ENCODE measurements at places on chromosomes 4 and X.

- no peak for DNase-seq
These were observed 1630.0 kb downstream of the STIM2 start for GRCh38 chr4:28490669-28491068.

- DNase-seq, result no peak
These were observed 33.4 kb upstream of the RASGEF1B start for GRCh38 chr4:81505004-81505598.

- no peak for DNase-seq
These were observed 181.4 kb upstream of the RBPJ start for GRCh38 chr4:26139310-26139924.

GRCh38 chr4:109631532-109632108 lies 71.6 kb downstream of the MCUB start:
- DNase-seq, result no peak

DNA sequence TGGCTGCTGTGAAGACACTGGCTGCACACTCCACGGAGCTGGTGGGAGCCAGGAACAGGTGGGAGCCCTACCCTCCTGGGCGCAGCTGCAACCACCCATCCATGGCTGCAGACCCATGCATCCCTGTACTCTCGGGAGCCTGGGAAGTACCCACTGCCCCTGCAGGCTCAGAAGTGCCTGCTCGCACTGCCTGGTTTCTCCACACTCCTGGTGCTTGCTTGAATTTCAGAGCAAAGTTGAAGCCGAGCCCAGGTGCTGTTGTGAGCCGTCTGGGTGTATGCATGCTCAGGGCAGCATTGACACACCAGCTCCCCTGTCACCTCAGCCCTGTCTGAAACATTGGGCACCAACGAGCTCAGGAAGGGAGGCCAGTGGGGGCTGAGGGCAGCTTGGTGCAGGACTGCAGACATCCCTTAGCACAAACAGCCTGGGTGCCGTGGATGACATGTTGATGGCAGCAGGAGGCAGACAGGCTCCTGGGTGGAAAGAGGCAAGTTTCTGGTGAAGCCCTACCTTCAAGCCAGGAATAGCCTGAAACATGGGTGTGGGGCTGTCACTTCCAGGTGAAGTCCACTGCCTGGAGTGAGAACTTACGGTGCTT lies 585.9 kb downstream of the PCDH18 start:
- DNase-seq, result no peak

DNA sequence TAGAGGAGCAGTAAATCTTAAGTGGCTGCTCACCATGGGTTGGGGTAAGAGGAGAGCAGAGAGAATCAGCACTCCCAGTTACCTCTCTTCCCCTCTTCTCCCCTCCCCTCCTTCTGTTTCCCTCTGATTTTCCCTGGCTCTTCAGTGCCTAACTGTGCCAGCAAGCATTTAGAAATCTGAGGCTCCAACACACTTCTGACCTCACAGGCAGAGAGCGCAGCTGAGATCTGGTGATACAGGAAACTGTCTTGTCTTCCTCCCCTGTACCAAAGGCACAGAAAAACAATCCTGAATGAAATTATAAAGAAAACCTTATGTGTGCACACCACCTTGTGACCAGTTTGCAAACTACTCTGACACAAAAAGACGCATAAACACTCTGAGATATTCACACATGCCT lies 82.4 kb upstream of the SMIM10 start:
- DNase-seq, result no peak

DNA sequence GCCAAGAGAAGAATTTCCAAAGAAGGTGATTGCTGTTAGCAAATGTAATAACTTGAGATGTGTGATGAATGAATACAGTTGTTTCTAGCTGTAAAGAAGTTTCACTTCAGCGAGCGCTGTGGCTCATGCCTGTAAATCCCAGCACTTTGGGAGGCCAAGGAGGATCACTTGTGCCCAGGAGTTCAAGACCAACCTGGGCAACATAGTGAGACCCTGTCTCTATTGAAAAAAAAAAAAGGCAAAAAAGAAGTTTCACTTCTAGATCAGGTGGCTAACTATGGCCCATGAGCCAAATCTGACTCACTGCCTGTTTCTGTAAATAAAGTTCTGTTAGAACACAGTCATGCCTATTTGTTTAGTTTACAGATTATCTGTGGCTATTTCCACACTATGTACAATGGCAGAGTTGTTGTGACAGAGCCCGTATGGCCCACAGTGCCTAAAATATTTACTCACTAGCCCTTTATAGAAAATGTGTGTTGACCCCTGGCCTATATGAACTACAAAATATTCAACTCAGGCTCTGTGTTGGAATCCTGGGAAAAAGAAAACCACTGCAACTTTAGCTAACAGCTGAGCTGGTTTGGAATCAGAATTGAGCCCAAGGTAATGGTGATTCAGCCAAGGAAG lies 54.1 kb upstream of the PRPS1 start:
- DNase-seq, result no peak

DNA sequence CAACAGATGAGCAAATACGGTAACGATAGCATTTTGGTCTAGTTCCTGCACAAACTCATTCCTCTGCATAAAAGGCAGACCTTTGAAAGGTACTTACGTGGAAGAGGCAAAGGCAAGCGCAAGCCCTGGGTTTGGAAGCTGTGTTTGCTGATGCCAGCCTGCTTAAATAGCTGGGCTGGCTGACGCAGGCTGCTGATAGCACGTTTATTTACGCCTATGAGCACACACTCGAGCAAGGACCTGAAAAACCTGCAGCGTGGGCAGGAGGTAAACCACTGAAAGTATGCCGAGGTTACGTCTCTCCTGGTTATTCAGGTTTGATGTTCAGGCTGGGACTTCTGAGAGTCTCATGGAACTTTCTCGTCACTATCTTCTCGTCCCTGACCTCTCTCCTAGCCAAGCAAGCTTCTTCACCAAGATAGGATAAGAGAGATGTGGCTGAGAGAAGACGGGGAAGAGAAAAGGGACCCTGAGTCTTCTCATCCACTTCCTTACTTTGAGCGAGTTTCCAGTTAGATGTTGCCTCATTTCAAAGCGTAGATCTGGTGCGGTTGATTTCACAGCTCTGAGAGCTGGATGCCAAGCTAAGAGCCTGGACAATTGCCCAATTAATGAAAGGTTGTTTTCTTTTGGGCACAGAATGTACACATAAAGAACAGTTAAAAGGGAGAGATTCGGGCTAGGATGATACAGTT lies at the start of gene HOPX:
TSS of gene HOPX (minus strand) at position 139 of the 695 bp plus-strand sequence. CDS start 23,480 bp downstream, outside the sequence.
- DNase-seq, result no peak

- no peak for DNase-seq
These were observed 53.5 kb downstream of the APBB2 start for GRCh38 chr4:41160856-41161255.

DNA sequence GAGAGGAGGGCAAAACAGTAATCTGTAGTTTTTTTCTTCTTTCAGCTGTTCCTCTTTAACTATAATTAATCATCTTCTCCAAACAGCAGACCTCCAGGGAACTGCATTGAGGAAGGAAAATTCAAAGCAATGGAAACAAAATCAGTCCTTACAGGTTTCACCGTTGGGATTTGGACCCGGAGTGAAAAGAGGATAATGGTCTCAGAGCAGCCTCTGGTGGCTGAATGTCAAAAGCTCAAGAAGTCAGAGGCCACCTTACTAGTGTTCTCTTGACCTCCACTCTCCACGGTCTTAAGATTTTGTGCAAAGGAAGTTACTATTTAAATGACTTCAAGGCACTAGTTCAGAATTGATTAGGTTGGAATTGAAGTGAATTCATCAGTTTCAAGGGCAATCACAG lies 16.0 kb upstream of the MID1 start:
- no peak for DNase-seq

DNA sequence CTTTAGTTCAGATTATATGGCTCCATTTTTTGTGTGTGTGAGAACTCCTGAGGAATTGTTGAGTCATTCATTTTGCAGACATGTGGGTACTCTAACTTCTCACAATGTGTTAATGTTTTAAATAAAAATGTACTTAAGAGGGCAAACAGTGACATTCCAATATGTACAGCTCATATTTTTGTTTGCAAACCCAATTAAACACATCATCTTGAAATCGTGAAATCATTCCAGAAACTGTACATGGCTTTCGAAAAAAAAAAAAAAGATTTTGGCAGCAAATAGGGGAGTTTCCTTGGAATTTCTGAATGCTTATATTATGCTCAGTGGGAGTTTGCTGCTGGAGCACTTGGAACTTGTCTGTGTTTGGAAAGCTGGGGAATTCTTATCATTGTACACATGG lies 85.0 kb downstream of the HPGD start:
- no peak for DNase-seq

GRCh38 chr4:180281724-180282123 lies 1961.5 kb upstream of the TENM3 start:
- DNase-seq, result no peak

GRCh38 chr4:80585542-80585941 lies 250.0 kb downstream of the CFAP299 start:
- DNase-seq, result no peak

GRCh38 chr4:151882072-151882803 lies 121.4 kb upstream of the GATB start:
- no peak for DNase-seq

GRCh38 chrX:37976153-37976552 lies 30.2 kb upstream of the SYTL5 start:
- DNase-seq, result no peak

- DNase-seq, result no peak
These were observed 595.9 kb downstream of the CENPC start for GRCh38 chr4:66949419-66949818.

DNA sequence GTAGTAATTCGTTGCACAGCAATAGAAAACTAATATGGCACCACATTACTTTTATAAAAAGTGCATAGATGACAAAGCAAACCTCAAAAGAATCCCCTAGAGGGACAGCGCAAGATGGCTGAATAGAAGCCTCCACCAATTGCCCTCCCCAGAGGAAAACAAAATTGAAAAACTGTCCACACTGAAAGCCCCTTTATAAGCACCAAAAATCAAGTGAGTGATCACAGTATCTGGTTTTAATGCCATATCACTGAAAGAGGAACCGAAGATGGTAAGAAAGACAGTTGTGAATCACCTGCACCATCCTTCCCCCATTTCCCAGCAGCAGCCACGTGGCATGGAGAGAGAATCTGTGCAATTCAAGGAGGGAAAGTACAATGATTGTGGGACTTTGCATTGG lies 522.2 kb downstream of the GLUD2 start:
- no peak for DNase-seq

- no peak for DNase-seq
These were observed 66.4 kb upstream of the MAOA start for GRCh38 chrX:43589735-43590134.

DNA sequence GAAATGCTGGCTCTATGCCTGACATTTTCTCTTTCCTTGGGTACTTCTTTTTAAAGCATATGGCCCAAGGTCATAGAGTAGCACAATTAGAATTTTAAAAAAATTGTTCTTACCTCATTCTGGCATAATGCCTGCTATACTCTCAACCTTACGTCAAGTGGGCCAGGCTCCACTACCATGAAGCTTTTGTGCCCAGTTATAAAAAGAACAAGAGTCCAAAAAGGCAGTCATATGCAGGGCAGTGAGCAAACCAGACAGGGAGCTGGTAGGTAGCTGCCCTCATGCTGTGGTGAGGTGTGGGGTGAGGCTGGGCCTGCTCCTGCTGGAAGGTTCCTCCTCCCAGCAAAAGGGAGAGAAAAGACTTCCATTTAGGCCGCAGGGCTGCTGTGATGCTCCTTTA lies 64.4 kb upstream of the UCP1 start:
- DNase-seq, result no peak

DNA sequence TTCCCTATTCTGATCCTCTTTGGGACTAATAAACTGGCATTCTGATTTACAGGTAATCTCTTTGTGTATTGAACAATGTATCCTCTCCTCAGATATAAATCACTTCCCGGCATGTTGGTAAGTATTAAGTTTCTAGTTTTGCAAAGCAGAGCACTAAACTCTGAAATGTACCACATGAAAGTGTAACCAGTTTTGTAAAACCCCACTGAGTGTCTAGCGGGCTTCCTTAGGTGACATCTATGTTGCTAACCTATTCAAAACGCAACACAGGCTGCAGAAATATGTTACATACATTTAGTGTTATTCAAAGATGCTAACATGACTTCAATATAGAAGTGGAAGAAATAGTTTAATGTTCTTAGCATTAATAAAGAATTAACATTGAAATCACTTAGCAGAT lies 25.2 kb downstream of the DNAJB14 start:
- no peak for DNase-seq

- DNase-seq, result no peak
These were observed 25.2 kb downstream of the FOXR2 start for GRCh38 chrX:55648434-55648833.

DNA sequence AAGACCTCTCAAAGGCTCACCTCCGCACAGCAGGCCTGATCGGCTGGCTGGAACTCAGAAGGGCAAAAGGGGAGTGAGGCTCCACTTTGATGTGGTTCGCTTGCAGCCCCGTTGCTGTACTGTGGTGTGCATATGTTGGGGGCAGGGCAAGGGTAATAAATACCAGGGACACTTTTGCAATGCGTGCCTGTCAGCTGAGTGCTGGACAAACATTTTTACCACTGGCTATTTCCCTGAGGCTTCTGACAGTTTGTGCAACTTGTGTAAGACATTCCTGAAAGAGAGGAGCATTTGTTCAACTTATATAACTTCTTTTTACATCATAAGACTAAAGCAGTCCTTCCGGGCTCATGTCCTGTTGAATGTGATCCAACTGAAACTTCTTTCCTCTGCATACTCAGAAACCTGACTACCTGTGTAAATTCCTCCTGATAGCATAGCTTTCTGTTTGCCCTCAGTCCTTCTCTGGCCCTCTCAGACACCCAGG lies 82.3 kb downstream of the SPRY1 start:
- DNase-seq, result no peak

DNA sequence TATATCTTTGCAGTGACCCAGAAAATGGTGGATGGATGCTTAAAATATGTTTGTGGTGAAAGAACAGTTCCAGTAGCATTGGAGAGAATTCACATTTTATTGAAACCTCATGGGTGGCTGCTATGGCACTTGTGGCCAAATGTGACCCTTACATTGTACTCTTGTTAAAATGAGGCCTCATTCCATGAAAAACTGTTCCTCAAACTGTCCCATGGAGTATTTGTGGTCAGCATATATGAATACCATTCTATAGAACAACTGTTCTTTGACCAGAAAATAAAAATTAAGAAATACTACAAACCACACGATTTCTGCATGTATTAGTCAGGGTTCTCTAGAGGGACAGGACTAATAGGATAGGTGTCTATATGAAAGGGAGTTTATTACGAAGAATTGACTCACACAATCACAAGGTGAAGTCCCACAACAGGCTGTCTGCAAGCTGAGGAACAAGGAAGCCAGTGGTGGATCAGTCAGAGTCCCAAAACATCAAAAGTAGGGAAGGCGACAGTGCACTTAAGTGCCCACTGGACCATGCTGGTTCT lies 35.1 kb downstream of the GEMIN8 start:
- DNase-seq, result no peak

DNA sequence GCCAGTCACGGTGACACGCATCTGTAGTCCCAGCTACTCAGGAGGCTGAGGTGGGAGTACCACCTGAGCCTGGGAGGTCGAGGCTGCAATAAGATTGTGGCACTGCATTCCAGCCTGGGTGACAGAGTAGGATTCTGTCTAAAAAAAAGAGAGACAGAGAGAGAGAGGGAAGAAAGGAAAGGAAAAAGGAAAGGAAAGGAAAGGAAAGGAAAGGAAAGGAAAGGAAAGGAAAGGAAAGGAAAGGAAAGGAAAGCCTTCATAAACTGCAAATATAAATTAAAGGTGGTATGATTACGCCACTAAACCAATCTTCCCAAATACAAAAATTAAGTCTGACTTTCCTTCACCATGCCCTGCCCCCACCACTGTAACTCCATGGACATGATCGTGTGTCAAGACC lies 259.3 kb upstream of the GATB start:
- DNase-seq, result no peak
